ENCODE measurements at places on chromosomes 6 and 20. TPM values are rescaled to one million over a fixed set of nuclear protein-coding genes. Genes with fewer than 3 reads are reported as not detected.

DNA sequence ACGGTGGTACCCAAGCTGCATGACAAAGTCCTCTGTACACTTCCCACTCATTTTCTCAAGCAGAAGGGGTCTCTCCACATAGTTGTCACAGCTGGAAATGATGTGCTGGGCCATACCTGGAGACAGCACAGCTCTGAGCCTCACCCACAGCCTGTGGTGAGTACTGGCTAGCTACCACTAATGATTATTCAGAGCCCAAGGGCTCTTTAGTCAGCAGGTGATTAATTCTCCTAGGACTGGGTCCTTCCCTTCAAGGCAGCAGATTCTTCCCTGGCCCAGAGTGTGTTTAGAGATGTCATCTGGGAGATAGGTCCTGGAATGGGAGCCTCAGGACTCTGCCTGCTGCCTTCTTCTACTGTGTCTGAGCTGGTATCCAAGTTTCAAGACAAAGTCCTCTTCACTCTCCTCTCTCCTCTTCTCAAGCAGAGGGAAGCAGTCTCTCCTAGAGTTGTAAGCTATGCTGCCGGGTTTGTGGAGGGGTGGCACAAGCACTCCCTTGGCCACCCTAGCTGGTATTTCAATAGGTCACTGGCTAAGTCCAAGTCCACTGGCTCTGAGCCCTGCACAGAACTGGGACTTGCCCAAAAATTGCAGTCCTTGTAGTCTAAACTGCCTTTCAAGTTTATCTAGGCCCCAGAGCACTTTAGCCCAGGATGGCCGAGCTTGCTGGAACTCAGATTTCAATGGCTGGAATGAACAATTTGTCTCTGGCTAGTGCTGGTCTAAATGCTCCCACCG lies 49.8 kb upstream of the VGLL2 start:
- H3K36me3 ChIP-seq, result no peaks in the 10 kb centered on the region
- H3K27me3 ChIP-seq, result no peaks in the 10 kb centered on the region
- no peak overlapping the region for H3K4me3 ChIP-seq
- H3K27ac ChIP-seq, result no peak overlapping the region
- H3K4me1 ChIP-seq, result no peaks in the 10 kb centered on the region

DNA sequence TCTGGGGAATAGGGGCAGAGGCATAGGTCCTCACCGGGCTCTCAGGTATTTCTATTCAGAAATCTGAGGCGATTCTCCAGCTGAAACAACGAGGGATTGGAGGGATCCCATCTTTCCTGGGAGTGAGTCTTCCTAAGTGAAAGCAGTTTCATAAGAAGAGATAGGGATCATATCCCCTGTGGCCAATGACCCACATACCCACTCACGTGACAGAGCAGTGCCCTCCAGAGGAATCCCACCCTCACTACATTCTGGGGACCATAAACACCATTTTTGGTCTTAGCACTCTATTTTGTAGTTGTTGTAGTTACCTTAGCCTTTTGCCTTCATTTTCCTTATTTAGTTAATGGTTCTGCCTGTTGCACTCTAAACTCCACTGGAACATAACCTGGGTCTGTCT lies 121.1 kb downstream of the GPR63 start:
- no peaks in the 10 kb centered on the region for H3K4me1 ChIP-seq
- H3K36me3 ChIP-seq, result no peaks in the 10 kb centered on the region
- DNase-seq, result no peak
- H3K4me3 ChIP-seq, result no peak overlapping the region

- H3K27me3 ChIP-seq, result no peaks in the 10 kb centered on the region
- DNase-seq, result no peak
- peaks cover 17% of the 10 kb centered on the region for H3K36me3 ChIP-seq
- no peak overlapping the region for H3K4me3 ChIP-seq
- H3K27ac ChIP-seq, result no peak overlapping the region
Observed at GRCh38 chr6:106273087-106273486, 52.5 kb downstream of the ATG5 start.

DNA sequence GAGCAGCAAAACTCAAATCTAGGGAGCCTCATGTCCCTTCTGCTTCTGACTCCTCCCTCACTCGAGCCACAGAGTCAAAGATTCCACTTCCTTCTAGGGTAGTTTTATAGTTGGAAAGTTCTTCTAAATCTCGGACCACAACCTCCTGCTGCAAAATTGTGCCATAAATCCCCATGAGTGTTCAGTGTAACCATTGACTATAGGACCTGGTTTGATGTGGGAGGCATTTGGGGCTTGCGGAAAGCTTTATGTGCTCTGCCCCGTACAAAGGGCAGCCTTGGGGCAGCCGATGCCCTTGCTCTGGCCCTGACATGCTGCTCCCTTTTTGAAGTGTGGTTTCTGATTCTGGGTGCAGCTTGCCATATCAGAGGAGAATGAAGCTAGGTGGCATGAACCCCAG lies 43.6 kb upstream of the IER3 start:
- peaks cover under 1% of the 10 kb centered on the region for H3K4me1 ChIP-seq
- H3K4me3 ChIP-seq, result no peak overlapping the region
- no peaks in the 10 kb centered on the region for H3K36me3 ChIP-seq
- H3K27me3 ChIP-seq, result no peaks in the 10 kb centered on the region
- DNase-seq, result no peak
- H3K27ac ChIP-seq, result peak overlapping the region; percentile 95

DNA sequence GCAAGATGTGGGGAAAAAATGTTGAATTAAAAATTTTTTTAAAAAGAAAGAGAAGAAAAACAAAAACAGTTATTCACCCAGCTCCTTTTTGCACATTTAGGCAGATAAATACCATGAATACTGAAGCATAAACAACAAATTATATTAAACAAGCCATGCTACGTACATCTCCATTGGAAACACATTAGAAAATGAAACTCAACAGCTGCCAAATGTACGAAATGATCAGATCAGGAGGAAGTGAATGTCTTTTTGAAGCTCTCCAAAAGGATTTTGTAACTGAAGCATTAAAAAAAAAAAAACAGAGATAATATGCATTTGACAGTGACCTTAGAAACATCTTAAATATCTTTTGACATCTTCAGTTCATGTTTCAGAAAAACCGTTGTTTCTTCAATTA lies 56.7 kb downstream of the CD83 start:
- no peaks in the 10 kb centered on the region for H3K4me1 ChIP-seq
- DNase-seq, result no peak
- H3K4me3 ChIP-seq, result no peak overlapping the region
- no peaks in the 10 kb centered on the region for H3K36me3 ChIP-seq
- H3K27ac ChIP-seq, result no peak overlapping the region

DNA sequence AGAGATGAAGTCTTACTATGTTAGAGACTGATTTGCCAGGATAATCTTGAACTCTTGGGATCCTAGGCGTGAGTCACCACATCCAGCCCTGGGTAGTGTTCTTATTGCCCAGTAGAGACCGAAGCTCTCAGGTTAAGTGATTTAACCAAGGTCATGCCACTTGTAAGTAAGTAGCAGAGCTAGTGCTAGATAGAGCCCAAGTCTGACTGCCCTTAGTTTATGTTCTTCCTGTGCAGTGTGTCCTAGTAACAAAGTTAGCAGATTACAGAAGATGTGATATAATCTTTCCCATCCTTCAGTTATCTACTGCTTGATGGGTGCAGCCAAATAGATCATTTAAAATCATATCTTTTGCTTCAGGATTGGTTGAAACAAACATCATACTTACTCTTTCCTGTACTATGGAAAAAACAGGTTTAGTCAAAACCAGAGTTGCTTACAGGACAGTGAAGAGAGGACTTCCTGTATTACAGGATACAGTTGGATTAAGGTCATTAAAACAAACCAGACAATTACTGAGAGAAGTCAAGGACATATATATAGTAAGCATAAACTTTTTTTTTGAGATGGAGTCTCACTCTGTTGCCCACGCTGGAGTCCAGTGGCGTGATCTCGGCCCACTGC lies 9.5 kb upstream of the PABPC1L start:
- no peak overlapping the region for H3K4me3 ChIP-seq
- no peaks in the 10 kb centered on the region for H3K27me3 ChIP-seq
- no peak for DNase-seq

HFE gene
- total RNA-seq, result 11.8 TPM

FRK gene
- total RNA-seq, result 8.5 TPM

SLC17A1 gene
- total RNA-seq, result not detected
